HCT116 (cell line): ENCODE measurements at places on chromosomes 5 and 9. TPM values are rescaled to one million over a fixed set of nuclear protein-coding genes. Genes with fewer than 3 reads are reported as not detected.

GRCh38 chr5:14309878-14310531 lies 166.9 kb downstream of the TRIO start:
- DNase-seq, result no peak

- DNase-seq, result no peak
Measured at GRCh38 chr9:134329886-134330285, 3.6 kb downstream of the RXRA start.

DNA sequence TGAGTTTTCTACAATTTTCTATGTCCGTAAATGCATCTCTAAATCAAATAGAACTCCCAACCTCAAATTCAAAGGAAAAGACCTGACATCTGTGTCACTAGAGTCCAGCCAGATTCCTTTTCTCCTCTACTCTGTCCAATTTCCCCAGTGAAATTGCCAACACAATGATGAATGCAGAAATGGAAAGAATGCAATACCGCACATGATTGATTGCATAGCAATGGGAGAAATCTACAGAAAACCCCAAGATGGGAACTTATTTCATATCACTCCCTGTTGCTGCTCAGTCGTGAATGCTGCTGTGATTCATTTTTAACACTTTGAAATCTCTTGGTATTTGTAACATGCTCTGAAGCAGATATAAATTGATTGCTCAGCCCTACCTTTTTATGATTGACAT lies 355.1 kb upstream of the TUSC1 start:
- no peak for DNase-seq

GRCh38 chr5:56735849-56736641 lies 79.3 kb upstream of the MAP3K1 start:
- no peak for DNase-seq

- no peak for DNase-seq
Measured at GRCh38 chr5:77558266-77558665, 66.2 kb upstream of the WDR41 start.

DNA sequence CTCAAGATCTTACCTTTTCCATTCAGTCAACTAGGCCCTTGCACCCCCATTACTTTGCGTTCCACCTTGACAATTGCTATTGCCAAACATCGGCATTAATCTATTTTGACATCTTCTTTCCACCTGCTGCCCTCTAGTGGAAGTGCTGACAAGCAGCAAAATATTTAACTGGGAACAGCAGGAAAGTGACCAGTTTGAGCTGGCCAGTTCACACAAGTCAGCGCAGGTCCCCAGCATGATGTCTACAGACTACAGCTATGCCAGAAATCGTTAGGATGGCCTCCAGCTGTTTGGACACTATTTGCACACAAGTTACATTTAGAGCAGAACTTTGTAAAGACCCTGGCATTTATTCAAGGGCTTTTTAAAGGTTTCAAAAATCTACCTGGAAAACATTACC lies 160.1 kb downstream of the GHR start:
- DNase-seq, result peak; percentile 37

- DNase-seq, result no peak
Measured at GRCh38 chr9:134620751-134621557, 20.6 kb upstream of the COL5A1 start.

DNA sequence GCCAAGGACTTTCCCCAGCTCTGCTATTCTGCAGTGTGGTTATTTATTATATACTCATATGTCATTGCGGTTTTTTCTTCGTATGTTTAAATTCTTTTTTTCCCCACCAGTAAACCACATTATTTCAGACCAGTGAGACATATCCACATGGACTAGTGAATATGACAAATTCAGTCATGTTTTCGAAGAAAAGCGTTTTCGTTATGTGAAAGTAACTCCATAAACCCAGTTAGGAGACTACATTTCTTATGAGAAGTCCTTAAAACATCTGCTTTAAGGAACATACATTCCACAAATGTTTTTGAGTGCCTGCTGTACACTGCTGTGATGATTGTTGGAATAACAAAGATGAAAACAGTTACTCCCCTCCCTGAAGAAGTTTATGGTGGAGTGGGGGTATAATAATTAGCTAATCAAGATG lies 591.8 kb upstream of the CLINT1 start:
- no peak for DNase-seq

DNA sequence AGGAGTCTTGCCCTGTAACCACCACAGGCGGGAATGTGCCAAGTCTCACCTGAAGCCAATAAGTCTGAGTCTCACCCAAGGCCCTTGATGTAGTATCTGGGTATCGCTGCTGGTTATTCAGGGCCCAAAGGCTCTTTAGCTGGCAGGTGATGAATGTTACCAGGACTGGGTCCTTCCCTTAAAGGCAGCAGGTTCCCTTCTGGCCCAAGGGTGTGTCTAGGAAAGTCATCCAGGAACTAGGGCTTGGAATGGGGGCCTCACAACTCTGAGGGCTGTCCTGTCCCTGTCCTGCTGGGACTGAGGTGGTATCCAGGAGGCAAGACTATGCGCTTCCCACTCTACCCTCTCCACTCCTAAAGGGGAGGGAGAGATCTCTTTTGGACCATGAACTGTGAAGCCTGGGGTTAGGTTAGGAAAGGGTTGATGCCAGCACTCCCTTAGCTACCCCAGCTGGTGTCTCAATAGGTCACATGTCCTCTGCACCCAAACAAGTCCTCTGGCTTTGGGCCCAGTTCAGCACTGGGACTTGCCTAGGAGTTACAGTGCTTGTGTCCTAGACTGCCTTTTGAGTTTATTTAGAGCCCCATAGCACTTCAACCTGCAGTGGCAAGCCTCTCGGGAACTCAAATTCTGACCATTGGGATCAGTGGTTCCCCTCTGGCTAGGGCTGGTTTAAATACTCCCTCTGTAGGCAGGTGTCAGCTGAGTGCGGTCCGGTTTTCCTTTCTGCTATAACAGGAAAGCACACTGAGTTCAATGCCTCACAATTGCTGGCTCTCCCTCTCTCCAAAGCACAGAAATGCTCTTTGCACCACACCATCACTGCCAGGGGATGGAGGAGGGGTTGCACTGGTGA lies 22.5 kb upstream of the RANBP3L start:
- DNase-seq, result no peak

- no peak for DNase-seq
Measured at GRCh38 chr5:72649449-72649848, 142.2 kb upstream of the ZNF366 start.

- DNase-seq, result no peak
Measured at GRCh38 chr5:43020399-43020746, 19.7 kb downstream of the ANXA2R start.

DNA sequence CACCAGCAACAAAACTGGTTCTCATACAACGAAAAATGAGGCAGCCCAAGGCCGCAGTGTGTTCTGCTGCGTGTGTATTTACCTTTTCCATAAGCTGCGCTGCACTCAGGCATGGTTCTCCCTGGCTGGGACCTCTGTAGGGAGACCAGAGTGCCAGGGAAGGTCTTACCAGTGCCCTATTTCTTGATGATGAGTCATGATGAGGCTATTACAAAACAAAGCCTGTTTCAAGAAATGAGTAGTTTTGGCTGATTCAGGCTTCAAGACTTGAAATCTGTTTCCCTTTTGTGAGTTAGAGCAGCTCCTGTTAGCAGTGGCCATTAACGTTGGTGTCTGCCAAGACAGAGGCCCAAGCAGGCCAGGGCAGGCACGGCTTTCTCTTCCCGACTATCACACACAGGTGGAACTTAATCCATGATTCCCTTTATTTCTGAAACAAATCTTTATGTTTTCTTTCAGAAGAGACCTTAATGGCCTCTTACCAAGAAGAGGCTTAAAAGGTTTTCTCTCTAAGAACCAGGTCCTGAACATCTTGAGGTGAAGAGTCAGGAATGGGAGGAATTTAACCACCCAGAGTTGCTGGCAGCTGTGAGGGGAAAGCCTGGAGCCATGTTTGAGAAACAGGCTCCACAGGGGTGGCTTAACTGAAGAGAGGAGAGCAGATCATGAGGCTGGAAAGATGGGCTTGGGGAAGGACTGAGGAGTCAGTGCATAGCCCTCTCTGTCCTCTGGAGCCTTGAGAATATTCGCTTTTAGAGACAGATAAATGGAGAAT lies 41.4 kb upstream of the TIFAB start:
- DNase-seq, result peak; percentile 31

GRCh38 chr9:93268551-93269314 lies 84.8 kb downstream of the WNK2 start:
- no peak for DNase-seq

GRCh38 chr5:138334867-138335447 lies 3.1 kb upstream of the FAM53C start:
- DNase-seq, result no peak

GRCh38 chr5:15037247-15037908 lies 165.8 kb upstream of the ANKH start:
- DNase-seq, result no peak

- no peak for DNase-seq
Measured at GRCh38 chr5:116559239-116559638, 15.4 kb downstream of the SEMA6A start.

DNA sequence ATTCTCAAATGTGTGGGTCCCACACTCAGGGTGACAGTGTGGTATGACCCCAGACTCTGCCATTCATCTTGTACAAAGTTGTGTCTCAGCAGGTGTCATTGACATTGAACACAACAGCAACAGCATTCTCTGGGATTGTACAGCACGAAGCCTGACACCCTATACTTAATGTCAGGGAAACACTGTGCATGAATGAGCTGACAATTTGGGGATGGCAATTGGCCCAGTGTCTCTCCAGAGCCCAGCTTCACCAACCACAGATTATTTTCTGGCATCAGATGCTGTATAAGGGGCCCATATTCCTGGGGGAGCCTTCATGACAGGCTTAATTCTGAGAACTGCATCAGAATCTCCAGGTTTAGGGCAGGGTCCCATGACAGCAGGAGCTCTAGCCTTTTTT lies 143.2 kb downstream of the GCNT1 start:
- DNase-seq, result no peak

GRCh38 chr5:150499437-150499956 lies 8.4 kb upstream of the NDST1 start:
- no peak for DNase-seq

DNA sequence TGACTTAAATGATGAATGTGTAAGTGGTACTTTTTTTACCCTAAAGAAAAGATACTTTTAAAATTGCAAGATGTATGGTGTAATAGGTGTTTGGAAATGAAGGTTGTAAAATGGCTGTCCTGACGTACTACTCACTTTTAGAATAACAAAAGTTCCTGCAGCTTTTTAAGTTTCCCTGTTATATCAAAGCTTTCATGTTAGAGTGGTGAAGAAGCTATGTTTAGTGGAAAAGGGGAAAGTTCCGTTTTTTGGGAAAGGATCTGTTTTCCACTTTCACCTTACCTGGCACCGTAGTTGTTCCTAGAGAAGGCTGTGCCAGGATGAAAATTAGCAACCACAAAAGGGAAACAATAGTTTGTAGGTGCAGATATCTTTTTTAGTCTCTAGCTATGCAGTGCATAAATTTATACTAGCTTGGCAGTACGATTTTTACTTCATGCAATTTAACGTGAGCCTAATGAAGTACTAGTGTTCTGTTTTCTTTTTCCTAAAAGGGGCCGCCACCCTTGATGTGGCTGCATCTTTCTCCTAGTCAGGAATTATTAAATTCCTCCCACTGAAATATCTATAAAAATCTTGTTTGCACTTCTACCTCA lies 1.3 kb downstream of the TNPO1 start:
- no peak for DNase-seq

Gene DOCK8
- 0.37 TPM for total RNA-seq

Gene TJP2
- 39.7 TPM for total RNA-seq

Gene LHX3
- total RNA-seq, result not detected

Gene CERT1
- total RNA-seq, result 22.8 TPM

Gene CYSRT1
- 4.3 TPM for total RNA-seq

Gene CHSY3
- total RNA-seq, result 2.3 TPM

Gene GABRB2
- total RNA-seq, result not detected

Gene SLC12A2
- 41.2 TPM for total RNA-seq

Gene NR6A1
- 9.9 TPM for total RNA-seq

Gene SOX30
- total RNA-seq, result 0.27 TPM

Gene SLC25A46
- 25.9 TPM for total RNA-seq

Gene ANKRD20A1
- 5.2 TPM for total RNA-seq
